ENCODE measurements at places on chromosomes 13 and 19. TPM values are rescaled to one million over a fixed set of nuclear protein-coding genes. Genes with fewer than 3 reads are reported as not detected.

DNA sequence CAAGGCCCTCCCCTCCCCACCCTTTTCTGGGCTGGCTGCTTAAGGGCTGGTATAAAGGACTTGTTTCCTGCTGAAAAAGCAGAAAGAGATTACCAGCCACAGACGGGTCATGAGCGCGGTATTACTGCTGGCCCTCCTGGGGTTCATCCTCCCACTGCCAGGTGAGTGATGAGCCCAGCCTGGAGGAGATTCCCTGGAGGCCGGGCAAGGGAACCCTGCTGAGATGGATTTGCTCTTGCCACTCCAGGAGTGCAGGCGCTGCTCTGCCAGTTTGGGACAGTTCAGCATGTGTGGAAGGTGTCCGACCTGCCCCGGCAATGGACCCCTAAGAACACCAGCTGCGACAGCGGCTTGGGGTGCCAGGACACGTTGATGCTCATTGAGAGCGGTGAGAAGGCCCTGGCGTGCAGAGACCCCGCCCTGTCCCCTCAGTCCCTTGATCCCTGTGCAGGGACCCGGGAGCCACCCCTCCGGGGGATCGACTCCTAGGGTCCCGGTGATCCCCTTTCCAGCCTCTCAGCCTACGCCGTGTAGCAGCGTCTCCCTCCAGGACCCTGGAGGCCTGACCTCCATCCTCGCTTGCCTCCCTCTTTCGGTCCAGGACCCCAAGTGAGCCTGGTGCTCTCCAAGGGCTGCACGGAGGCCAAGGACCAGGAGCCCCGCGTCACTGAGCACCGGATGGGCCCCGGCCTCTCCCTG, at the start of gene CD177:
TSS of gene CD177 (plus strand) at position 81 of the 699 bp plus-strand sequence. CDS start at position 110, 29 bp downstream.
- H3K4me3 ChIP-seq = no peak within 1 kb of the TSS
- H3K4me1 ChIP-seq = no peaks in the 10 kb centered on the region
- no peak for DNase-seq
- no peaks in the 10 kb centered on the region for H3K36me3 ChIP-seq

NUDT15 gene
- 44.4 TPM for total RNA-seq

- peak; percentile 69 for DNase-seq
- H3K4me3 ChIP-seq = no peak overlapping the region
- peaks cover 20% of the 10 kb centered on the region for H3K27me3 ChIP-seq
Observed at GRCh38 chr19:1767464-1767933, 14.2 kb downstream of the ONECUT3 start.

DNA sequence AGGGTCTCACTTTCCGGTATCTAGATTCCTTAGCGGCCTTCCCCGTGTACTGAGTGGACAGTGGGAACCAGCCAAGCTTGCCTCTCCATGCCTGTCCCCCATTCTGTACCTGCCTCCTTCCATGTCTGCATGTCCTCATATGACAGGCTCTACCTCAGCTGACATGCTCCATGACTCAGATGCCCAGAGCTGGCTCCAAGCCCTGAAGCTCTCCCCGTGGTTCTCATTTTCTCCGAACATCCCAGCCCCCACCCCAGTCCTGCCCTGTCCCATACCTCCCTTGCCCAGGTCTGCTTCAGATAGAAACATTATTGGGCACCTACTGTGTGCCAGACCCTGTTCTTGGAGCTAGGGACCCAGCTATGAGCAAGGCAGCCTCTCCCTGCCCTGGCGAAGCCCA, 17.1 kb upstream of the SHFL start:
- no peak overlapping the region for H3K4me3 ChIP-seq
- no peak for DNase-seq
- no peak overlapping the region for H3K27ac ChIP-seq
- no peaks in the 10 kb centered on the region for H3K4me1 ChIP-seq
- H3K27me3 ChIP-seq = no peaks in the 10 kb centered on the region

- H3K27me3 ChIP-seq = no peaks in the 10 kb centered on the region
- no peaks in the 10 kb centered on the region for H3K36me3 ChIP-seq
- no peak for DNase-seq
- H3K4me1 ChIP-seq = peaks cover 27% of the 10 kb centered on the region
- H3K27ac ChIP-seq = no peak overlapping the region
Observed at GRCh38 chr13:59475911-59476310, 687.8 kb downstream of the DIAPH3 start.

- 0 out of 2 replicates have a peak, but pooled peaks cover 3% of the 10 kb centered on the region for H3K36me3 ChIP-seq
- 0 out of 2 replicates have a peak, but pooled peaks cover 3% of the 10 kb centered on the region for H3K4me1 ChIP-seq
- DNase-seq = peak; percentile 81
- H3K27me3 ChIP-seq = no peaks in the 10 kb centered on the region
Observed at GRCh38 chr19:45406226-45407090, at the start of gene POLR1G. Gene POLR1G, plus strand, starts transcription at chr19:45406644. Its CDS starts 53 bp downstream, at chr19:45406697.

- no peak for DNase-seq
- no peak overlapping the region for H3K4me3 ChIP-seq
- H3K27ac ChIP-seq = no peak overlapping the region
- no peaks in the 10 kb centered on the region for H3K27me3 ChIP-seq
Observed at GRCh38 chr13:91331047-91331915, 16.2 kb upstream of the MIR17HG start.

DNA sequence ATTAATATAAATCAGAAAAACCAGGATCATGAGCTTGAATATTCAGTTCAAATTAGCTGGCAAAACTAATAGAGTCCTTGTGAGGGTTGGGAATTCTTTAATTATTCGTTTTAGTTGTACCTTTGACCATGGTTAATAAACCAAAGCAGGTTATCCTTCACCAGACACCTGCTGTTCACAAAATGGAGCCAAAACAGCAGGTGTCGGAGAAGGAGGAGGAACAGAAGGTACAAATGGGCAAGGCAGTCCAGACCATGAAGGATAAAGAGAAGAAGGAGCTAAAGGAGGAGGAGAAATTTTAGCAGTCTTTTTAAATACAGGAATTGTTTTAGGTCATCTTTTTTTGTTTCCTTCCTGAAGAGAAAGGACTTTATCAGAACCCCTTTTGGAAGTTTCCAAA, 106.1 kb downstream of the NHLRC3 start:
- DNase-seq = no peak
- no peak overlapping the region for H3K4me3 ChIP-seq
- no peaks in the 10 kb centered on the region for H3K36me3 ChIP-seq
- no peaks in the 10 kb centered on the region for H3K27me3 ChIP-seq

TNNI3 gene
- 2.4 TPM for total RNA-seq

FFAR2 gene
- not detected for total RNA-seq

- no peak for DNase-seq
- H3K4me1 ChIP-seq = no peaks in the 10 kb centered on the region
- no peak overlapping the region for H3K27ac ChIP-seq
Observed at GRCh38 chr19:11587975-11588631, 9.2 kb upstream of the ZNF627 start.

ZNF526 gene
- 9.2 TPM for total RNA-seq

DNA sequence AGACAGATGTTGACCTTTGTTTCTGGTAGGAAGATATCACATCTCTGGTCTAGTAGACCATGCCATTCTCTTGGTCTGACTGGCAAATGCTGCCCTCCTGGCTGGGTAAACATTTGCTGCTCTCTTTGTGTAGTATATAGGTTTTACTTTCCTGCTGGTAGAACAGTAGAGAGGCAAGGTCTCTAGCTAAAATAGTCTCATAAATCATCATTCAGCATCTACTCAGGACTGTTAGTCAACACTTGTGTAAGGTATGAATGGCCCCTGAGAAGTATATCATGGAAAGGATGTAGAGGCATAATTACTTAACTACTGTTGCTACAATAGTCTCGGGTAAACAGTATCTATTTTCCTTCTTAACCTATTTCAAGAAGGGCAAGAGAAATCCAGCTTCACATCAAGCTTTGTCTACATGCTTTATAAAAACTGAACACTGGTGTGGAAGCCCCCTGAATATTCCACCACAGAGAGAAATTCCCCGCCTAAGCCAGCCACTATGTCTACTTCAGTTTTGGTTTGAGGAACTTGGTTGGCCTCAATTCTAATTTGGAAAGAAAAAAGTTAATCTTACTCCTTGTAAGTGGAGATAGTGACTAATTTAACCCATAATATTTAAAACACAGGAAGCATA, 18.4 kb upstream of the MYCBP2 start:
- no peaks in the 10 kb centered on the region for H3K36me3 ChIP-seq
- no peak overlapping the region for H3K27ac ChIP-seq
- H3K27me3 ChIP-seq = no peaks in the 10 kb centered on the region
- no peak for DNase-seq
